NCI-H1694 (cell line): ENCODE measurements at places on chromosomes 5 and 9.

DNA sequence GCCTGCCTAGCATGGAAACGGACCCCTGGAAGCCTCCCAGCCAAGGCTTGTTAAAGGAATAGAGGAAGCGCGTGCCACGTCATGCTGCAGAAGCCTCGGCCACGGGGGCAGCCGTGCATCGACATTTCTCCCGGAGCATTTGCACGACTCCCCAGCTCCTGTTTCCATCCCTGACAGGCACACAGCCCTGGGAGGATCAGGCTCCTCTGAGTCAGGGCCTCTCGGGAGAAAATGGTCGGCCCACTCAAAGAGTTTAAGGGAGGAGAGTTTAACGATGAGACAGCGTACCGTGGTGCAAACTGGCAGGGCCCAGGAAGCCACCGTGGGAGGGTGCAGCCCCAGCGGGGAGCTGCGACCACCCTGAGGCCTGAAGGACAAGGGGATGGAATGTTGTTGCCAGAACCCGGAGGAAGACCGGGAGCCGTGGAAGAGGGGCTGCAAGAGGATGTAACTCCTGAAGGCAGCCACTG is 213.6 kb downstream of the PAX5 start:
- DNase-seq: no peak

DNA sequence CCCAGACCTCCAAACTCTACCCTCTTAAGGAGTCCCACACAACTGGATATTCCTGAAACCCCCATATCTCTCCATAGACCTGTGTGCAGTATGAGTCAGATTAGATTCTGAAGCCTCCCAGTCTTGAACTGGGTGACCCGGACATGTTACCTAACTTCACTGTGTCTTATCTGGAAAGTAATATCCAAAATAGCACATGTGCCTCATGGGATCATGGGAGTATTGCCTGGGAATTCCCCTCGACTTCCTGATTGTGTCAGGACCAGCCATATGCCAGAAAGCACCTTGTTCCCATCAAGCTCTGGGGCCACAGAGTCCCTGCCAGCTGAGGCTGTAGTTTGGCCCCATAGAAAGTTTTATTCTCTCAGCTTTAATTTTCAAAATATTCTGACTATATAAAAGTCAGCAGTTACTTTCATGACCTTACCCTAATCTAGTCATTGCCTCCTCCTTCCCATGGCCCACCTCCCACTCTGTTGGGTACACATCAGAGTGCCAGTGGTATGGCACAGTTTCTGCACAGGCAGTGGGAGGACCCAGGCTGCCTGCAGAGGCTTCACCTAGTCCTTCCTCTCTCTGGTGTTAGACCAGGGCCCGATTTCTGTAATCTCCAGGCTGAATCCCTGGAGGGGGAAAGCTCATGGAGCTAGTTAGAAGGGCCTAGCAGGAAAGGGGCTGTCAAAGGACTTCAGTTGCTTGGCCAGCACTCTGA is 19.5 kb upstream of the B4GALT1 start:
- no peak for DNase-seq

DNA sequence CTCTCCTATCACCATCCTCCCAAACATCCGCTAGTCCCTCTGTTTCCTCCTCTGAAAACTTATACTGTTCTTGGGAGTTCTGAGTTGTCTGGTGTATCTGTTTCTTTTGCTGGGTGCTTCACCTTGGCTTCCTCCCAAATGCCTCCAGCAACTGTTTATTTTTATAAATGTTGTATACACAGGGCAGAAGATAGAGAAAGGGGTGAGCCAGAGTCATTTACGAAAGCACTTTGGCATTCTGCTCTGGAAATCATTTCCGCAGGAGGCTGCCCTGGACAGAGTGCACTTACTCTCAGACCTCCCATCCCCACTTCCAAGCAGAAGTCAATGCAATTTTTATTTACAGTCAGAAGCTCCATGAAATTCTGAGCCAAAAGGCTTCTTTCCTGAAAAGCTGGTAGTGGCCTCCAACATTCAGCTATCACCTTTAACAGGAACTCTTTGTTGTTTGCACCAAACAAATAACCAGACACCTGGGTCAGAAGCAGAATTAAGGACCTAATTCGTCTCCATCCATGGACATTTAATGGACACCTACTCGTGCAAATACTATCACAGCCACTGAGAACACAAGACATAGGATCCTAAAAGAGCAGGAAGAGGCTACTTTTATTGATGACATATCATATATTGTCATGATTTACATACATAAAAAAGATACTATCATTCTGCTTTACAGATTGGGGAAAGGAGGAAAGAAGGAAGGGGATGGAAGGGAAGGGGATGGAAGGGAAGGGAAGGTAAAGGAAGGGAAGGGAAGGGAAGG is 229.5 kb upstream of the PAPPA start:
- DNase-seq: no peak

GRCh38 chr9:89632192-89632733 is 27.5 kb downstream of the GADD45G start:
- no peak for DNase-seq

DNA sequence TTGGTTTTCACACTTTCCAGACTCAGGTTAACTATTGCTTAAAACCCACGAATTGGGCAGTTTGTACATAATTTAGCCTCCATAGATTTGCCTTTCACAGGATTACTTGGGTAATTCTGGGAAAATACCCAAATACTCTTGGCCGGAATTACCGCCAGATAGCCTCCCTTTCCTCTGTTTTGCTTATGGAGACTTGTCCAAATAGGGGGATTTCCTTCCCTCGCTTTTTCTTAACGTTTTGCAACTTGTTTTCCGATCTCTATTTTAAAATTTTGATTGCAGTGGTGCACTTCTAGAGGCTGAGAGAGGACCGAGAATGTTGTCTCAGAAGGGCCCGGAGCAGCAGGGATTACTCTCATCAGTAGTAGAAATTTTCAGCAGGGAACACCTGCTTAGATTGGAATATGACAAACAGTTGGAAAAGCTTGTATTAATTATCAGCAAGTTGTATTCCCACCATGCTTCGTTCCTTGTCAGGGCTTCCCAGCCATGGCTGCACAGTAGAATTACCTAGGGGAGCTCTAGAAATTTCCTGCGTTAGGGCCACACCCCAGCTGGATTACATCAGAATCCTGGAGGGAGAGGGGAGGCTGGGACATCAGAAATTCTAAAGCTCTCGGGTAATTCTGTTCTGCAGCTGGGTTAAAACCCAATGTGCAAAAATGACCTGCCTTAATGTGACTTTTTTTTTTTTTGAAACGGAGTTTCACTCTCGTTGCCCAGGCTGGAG is 329.1 kb downstream of the SH3GL2 start:
- DNase-seq: no peak

DNA sequence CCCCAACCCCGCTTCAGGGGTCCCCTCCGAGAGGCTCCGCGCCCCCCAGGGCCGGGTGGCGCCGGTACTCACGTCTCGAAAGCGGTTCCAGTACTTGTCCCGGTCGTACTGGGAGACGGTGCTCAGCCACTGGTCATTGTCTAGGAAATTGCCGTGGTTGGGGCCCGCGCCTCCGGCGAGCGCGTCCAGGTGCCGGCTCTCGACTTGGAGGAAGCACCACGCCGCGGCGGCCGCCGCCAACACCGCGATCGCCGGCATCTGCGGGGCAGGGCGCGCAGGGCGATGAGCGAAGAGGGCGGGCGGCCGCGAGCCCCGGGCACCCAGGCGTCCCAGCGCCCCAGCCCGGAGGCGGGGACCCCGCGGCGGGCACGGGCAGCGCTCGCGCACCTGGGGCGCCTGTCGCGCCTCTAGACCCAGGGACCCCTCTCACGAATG is 808 bp downstream of the SPOCK1 start:
- no peak for DNase-seq

GRCh38 chr9:36053971-36054370 is 17.3 kb downstream of the RECK start:
- DNase-seq: no peak

DNA sequence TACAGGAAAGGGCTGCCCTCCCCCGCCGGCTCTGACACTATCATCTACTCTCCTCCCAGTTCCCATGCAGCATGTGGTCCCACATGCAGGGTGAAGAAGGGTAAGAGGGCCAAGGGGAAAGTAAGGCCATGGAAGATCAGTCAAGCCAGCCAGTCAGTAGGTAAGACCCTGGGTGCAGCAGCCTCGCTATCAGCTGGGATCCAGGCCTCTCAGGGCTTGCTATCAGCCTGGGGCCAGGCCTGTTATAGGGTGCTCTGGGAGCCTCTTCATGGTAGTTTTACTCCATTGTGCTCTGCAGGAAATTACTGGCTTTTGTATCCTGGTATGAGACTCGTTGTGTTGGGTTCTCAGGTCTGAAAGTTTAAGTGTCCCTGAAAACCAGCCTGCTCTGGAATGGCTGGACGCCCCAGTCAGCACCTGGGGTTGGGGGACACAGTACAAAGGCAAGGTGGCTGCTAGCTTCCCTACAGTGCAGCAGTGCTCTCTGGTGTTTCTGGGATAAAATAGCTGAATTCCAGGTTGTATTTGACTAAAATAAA is 21.4 kb downstream of the SLC22A4 start:
- DNase-seq: no peak

DNA sequence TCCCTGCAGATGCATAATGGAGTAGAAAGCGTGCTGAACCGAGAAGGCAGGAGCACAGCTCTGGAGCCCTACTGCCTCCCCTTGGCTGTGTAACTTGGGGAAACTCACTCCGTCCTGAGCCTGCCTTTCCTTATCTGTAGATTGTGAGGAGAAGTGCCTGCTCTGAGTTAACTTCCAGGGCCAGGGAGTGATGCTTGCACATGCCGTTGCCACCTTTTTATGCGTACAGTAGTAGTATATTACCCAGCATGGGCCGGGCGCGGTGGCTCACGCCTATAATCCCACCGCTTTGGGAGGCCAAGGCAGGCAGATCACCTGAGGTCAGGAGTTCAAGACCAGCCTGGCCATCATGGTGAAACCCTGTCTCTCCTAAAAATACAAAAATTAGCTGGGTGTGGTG is 87.1 kb downstream of the PDZD2 start:
- no peak for DNase-seq

DNA sequence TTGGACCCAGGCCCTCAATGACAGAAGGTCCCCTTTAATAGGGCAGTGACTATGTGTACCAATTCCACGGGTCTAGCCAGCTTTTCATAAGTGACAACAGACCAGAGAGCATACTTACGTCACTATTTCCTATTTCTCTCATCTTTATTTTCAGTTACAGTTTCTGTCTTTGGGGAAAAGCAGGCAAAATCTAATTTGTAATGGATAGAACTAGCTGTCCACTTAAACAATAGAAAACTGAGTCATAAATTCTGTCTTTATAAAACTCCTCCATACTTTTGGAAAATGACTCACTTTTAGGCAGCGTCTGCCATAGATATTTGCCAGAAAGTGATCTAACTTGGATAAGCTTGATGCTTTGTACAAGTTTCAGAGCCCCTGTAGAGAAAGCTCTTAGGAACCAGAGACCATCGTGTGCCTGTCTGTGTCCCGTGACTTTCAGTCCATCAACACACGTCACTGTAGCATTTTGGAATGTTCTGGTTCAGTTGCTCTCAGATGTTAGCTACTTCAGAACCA is 101.9 kb downstream of the F2RL2 start:
- DNase-seq: no peak

- no peak for DNase-seq
These were observed 601.5 kb downstream of the ANXA1 start for GRCh38 chr9:73753171-73753570.

- DNase-seq: no peak
These were observed 24.1 kb upstream of the VLDLR start for GRCh38 chr9:2597483-2597882.

- DNase-seq: no peak
These were observed 70.9 kb downstream of the GAPVD1 start for GRCh38 chr9:125332527-125332926.

DNA sequence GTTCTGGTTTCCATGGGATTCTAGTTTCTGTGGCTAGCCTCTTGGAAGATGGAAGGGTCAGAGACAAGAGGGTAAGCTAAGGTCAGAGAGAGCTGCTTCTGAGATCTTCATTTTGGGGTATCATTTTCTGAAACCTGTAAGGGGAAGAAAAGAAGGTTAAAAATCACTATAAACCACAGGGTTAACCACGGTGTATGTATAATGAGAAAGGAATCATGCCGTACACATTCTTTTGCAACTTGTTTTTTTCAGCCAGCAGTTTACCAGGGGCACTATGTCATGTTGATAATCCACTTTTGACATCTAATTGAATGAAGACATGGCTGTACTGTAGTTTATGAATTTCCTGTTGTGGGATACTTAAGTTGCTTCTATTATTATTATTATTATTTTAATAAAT is 164.4 kb downstream of the FOCAD start:
- DNase-seq: no peak

- no peak for DNase-seq
These were observed 1209.3 kb upstream of the C9orf72 start for GRCh38 chr9:28782630-28783029.

DNA sequence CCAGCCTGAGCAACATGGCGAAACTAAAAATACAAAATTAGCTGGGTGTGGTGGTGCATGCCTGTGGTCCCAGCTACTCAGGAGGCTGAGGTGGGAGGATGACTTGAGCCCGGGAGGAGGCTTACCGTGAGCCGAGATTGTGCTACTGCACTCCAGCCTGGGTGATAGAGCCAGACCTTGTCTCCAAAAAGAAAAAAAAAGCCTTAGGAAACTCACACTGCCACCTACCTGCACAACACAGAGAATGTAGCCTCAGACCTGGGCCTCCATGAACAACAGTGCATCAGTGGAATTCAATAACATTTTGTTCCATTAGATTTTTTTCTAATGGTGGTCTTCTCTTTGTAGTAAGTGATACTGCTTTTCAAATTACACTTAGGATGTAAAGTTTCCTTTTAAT is 63.8 kb upstream of the RARS1 start:
- no peak for DNase-seq

DNA sequence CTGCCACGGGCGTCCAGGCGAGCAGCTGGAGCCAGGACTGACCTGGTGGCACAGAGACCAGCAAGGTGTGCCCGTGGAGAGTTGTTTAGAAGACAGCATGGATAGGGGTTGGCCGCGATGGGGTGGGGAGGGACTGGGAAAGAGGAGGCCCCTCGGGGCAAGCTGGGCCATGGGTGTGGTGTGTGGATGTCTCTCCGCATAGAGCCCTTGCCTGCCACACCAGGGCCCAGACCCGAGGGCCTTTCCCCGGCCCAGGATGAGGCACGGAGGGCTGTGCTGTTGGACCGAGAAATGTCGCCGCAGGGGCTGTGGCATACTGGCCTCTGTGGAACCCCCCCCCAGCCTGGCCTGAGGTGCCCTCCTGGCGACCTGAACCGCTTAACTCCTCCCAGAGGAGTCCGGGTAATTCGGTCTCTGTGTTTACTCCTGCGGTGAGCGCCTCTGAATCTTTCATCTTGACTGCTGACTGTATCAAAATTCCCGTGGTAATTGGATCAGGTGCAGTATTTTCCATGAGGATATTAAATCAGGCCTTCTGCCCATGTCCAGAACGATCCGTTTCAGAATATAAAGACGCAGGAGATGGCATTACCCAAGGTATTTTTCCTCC is 22.5 kb upstream of the LAMC3 start:
- no peak for DNase-seq

- no peak for DNase-seq
These were observed 416.5 kb downstream of the KDM4C start for GRCh38 chr9:7174301-7174700.
